Right renal cortex interstitium (tissue), 3 donors: ENCODE measurements at places on chromosomes 2 and 18. TPM values are rescaled to one million over a fixed set of nuclear protein-coding genes. Genes with fewer than 3 reads are reported as not detected.

DNA sequence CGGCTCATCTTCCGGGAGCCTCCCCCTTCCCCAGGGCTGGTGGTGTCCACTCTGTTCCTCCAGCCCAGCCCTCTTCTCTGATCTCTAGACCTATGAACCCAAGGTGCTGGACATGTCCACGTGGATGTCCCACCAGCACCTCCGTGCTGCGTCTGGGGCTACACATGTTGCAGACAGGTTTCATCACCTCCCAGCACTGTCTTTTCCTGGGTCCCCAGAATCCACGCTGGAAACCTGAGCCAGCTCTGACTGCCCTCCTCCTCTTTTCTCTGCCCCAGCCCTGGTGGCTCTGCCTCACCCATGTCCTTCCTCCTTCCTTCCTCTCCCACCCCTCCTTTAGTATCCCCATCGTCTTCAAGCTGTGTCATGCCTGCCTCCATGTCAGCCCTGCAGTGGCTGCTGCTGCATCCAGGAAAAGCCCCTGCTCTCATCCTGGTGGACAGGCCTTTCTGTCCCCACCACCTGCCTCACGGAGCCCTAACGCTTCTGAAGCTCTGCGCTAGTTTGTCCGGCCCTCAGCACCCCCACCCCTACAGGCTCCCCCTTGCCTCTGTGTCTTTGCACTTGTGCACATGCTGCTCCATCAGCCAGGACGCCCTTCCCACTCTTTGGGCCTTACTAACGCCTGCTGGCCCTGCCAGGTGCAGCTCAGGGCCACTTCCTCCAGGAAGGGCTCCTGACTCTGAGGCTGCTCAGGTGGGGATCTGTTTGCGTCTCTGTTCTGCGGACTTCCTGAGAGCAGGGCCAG, 105.9 kb downstream of the DYSF start:
- DNase-seq = no peak

DNA sequence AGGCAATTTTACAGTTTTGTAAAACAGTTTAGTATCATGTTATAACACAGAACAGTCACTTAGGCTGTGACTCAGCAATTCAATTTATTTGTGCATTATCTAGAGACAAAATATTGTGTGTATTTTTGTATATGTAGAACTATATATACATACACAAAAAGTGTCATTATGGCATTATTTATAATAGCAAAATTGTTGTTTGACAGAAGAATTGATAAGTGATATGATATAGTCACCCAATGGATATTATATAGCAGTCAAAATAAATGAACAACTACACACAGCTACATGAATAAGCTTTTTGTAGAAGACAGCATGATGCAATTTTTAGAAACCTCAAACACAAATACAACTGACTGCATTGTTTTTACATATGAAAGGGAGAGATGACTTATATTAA, 334.0 kb downstream of the TRIB2 start:
- no peak for DNase-seq

DNA sequence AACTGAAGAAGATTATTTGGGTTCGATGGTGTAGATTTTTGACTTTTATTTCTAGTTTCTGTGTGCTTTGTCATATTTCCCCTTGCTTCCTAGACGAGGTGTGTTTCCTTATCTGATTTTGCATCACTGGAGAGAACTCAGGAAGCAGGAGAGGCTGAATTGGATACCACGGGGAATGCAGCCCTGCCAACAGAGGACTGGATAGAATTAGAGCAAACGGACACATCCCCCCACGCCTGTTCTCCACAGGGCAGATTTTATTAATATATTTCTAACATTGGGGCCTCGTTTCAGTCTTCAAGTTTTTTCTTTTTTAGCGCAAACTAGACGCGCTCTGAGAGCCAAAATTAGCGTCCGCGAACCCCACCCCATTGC, 678 bp upstream of the VAPA start:
- DNase-seq = no peak

DNA sequence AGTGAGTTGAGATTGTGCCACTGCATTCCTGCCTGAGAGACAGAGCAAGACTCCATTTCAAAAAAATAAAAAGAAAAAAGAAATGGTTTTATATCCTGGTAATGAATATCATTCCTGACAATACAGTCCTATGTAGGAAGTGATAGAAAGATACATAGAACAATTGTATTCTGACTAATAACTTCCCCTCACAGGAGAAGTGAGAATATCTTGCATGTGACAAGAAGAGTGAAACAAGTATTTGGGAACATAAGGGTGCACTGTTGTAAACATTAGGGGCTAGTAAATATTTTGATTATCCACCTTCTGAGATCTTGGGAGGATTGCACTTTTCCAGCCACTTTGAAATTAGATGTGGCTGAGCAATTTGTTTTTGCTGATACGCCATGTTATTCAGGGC, 40.7 kb downstream of the KLHL14 start:
- DNase-seq = no peak

GRCh38 chr2:23745726-23746105, 181.2 kb downstream of the ATAD2B start:
- no peak for DNase-seq

DNA sequence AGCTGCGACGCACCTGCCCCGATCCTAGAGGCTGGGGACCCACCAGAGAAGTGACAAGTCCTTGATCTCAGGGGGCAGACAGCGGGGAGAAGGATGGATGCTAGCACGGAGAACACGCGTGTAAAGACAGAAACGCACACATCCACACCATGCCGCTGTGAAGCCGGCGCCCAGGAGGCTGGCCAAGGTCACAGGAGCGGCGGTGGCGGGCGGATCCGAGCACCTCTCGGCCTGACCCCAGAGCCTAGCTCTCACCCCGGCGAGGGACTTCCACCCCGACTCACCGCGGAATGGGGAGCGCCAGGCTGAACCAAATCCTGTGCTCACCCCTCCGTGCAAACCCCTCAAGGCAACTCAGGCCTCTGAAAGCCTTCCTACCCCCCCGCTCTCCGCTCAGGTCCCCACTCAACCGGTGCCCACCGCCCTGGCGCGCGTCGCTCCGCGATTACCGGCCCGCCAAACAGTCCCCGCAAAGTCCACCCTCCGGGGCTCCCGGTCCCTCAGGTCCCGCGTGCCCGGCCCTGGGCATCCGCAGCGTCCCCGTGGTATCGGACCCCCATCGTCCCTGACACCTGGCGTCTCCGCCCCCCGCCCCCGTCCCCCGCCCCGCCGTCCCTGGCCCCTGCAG, 460 bp upstream of the LRRFIP1 start:
- DNase-seq = no peak

DNA sequence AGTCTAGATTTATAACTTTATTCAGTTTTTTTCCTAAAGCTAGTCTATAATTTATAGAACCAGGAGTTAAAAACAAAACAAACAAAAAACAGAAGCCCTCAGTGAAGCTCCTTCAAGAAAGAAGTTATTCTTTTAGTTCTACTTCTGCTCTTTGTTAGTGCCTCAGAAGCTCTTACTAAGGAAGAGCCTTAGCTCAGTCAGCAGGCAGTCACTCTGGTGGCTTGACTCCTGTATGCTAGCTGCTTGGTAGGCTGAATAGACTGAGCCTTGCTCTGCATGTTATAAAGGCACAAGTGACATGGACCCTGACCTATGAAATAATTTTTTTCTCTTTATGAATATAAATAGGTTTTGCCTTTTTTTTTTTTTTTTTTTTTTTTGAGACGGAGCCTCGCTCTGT, 24.8 kb downstream of the NCOA1 start:
- DNase-seq = no peak

DNA sequence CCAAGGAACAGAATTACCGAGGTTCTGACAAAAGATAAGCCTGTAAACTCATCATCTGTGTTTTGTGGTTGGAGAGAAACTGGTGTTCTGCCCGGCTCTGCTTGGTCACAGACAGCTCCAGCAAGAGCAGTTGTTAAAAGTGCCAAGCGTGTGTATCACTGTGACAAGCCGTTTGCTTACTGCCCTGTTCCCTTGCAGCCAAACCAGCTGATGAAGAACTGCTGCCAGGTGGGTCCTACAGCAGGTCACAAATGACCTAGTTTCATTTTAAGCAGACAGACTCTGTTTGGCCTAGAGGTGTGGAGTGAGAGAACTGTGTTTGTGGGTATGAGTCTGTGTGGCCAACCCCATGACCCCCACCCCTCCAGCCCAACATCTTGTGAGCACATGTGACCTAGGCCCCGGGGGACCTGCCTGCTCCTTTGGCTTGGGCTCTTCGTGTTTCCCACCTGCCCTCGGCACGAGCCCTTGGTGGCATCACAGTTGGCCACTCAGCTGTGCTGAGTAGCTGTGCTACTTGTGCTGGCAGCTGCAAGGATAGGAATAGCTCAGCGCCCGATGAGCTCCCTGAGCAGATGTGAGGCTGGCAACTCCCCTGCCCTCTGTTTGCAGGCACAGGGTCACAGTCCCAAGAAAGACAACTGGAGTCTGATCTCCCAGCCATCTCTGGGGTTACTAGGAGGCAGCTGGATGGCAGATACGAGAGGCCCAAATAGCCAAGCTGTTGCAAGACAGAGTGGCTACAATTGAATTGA, 9.7 kb downstream of the OXER1 start:
- DNase-seq = no peak

DNA sequence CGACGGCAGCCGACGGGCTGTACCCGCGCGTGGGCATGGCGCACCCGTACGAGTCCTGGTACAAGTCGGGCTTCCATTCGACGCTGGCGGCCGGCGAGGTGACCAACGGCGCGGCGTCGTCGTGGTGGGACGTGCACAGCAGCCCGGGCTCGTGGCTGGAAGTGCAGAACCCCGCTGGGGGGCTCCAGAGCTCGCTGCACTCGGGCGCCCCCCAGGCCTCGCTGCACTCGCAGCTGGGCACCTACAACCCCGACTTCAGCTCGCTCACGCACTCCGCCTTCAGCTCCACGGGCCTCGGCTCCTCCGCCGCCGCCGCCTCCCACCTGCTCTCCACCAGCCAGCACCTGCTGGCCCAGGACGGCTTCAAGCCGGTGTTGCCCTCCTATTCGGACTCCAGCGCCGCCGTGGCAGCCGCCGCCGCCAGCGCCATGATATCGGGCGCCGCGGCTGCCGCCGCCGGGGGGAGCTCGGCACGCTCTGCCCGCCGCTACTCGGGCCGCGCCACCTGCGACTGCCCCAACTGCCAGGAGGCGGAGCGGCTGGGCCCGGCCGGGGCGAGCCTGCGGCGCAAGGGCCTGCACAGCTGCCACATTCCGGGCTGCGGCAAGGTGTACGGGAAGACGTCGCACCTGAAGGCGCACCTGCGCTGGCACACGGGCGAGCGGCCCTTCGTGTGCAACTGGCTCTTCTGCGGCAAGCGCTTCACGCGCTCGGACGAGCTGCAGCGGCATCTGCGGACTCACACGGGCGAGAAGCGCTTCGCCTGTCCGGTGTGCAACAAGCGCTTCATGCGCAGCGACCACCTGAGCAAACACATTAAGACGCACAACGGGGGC, 2.0 kb downstream of the SP9 start:
- no peak for DNase-seq

DNA sequence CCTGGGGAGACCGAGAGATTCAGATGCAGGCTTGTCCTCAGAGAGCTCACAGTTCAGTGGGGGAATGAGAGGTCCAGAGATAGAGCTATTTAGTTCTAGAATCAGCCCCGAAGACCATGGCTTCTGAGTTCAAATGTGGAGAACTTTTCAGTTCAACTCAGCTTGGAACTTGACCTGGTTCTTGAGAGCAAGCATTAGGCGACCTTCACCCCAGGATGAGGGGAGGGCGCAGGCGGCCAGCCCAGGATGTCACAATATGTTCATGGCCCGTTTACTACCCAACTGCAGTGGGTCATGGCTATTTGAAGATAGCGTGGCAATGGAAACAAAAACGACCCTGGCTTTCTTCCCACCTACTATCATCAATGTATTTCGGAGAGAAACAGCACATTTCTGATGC, 33.8 kb downstream of the DCDC2C start:
- no peak for DNase-seq

DNA sequence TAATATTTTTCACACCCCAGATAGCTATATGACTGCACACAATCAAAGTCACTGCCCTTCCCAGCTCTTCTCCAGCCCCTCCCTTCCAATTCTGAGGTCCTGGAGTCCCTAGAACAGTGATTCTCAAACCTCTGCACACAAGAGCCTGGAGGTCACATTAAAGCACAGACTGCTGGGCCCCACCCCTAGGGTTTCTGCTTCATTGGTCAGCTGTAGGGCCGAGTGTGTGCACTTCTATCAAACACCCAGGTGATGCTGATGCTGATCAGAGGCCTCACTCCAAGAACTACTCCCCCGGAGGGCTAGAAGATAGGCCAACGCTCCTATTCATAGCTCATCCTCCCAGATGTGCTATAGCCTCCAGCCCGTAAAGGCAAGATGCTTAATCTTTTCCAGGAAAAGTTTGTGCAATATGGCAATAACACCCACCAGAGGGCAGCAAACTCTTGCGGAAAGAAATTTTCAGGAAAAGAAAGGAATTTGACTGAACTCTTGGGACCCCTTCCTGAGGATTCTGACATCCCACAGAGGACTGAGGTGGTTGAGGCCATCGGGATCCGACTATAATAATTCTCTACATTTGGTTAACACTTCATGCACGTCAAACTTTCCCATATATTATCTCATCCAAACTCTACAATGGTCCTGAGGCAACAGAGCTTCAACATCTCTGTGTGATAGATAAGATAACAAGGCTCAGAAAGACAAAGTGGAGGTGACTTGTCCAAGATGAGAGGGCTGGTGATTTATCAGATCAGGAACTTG, 194.2 kb upstream of the PKDCC start:
- DNase-seq = peak; percentile 66

GRCh38 chr2:122391726-122392125, 636.3 kb downstream of the TSN start:
- DNase-seq = no peak

- DNase-seq = no peak
Observed at GRCh38 chr2:113685471-113685870, 58.4 kb downstream of the RABL2A start.

DNA sequence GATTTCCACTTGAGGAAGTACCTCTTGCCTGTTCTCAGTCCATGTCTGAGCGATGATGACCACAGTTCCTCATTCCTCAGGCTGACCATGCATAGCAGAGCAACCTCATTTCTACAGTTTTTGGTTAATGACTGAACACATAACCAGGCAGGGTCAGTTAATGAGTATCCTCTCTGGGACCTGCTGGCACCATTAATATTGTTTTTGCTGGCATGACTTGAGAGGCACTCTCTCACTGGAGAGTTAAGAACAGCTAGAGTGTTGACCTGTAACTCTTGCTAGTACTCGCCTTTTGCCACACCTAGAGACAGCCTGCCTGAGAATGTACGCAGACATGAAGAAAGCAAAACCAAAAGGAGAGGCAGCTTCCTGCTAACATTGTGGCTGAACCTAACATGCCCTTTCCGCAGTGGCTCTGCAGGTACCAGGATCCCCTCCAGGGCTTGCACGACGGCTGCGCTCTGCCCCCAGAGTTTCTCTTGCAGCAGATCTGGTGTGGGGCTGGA, 23.9 kb downstream of the PECR start:
- DNase-seq = no peak

The FHOD3 gene
- polyA plus RNA-seq = 39.8 TPM

The THSD7B gene
- polyA plus RNA-seq = 5.1 TPM

The HTR2B gene
- polyA plus RNA-seq = 25.3 TPM

The FSHR gene
- not detected for polyA plus RNA-seq

The GCKR gene
- not detected for polyA plus RNA-seq

The ZNF514 gene
- polyA plus RNA-seq = 21.6 TPM
